NCI-H524 treated with DMSO at 0.1 percent for 48 hours (cell line): ENCODE measurements at places on chromosomes 16 and 17.

- DNase-seq: no peak
Observed at GRCh38 chr17:9306086-9306485, 269.5 kb downstream of the STX8 start.

- no peak for DNase-seq
Observed at GRCh38 chr16:80691111-80691741, 113.2 kb downstream of the CDYL2 start.

DNA sequence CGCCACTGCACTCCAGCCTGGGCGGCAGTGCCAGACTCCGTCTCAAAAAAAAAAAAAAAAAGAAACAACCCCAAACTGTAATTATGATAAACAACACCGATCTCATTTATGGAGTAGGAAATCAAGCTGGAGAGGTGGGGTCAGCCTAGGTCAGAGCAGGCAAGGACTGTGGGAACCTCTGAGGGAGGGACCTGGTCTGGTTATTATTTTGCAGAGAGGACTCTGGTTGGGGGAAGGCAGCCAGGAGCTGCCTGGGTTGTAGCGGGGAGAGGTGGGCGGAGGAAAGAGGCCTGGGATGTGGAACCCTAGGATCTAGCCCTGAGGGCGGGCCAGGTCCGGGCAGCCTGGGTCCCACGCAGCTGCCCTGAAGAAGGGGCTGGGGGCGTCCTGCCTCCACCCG lies 10.9 kb upstream of the HS3ST6 start:
- DNase-seq: no peak

- no peak for DNase-seq
Observed at GRCh38 chr16:80664786-80665185, 124.0 kb downstream of the DYNLRB2 start.

DNA sequence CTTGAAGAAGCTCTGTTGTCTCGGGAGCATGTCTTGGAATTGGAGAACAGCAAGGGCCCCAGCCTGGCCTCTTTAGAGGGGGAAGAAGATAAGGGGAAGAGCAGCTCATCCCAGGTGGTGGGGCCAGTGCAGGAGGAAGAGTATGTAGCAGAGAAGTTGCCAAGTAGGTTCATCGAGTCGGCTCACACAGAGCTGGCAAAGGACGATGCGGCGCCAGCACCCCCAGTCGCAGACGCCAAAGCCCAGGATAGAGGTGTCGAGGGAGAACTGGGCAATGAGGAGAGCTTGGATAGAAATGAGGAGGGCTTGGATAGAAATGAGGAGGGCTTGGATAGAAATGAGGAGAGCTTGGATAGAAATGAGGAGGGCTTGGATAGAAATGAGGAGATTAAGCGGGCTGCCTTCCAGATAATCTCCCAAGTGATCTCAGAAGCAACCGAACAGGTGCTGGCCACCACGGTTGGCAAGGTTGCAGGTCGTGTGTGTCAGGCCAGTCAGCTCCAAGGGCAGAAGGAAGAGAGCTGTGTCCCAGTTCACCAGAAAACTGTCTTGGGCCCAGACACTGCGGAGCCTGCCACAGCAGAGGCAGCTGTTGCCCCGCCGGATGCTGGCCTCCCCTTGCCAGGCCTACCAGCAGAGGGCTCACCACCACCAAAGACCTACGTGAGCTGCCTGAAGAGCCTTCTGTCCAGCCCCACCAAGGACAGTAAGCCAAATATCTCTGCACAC lies 21.2 kb downstream of the AKAP1 start:
- DNase-seq: peak; percentile 58

DNA sequence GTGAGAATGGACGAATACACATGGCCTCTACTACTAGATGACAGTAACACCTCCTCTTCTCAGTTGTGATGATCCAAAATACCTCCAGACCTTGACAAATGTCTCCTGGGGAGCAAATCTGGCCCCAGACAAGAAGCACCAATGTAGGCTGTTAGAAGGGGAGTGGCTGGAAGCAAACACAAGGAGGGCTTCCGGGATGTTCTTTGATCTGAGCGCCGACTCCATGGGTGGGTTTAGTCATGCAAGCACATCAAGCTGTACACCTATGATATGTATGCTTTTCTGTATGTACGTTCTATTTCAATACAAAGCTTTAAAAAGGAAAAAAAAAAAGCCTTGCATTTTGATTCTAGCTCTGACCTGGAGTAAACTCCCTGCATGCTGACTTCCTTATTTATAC lies 61.4 kb downstream of the ARHGAP17 start:
- DNase-seq: no peak

- DNase-seq: no peak
Observed at GRCh38 chr17:70127221-70127873, 42.0 kb upstream of the KCNJ2 start.

DNA sequence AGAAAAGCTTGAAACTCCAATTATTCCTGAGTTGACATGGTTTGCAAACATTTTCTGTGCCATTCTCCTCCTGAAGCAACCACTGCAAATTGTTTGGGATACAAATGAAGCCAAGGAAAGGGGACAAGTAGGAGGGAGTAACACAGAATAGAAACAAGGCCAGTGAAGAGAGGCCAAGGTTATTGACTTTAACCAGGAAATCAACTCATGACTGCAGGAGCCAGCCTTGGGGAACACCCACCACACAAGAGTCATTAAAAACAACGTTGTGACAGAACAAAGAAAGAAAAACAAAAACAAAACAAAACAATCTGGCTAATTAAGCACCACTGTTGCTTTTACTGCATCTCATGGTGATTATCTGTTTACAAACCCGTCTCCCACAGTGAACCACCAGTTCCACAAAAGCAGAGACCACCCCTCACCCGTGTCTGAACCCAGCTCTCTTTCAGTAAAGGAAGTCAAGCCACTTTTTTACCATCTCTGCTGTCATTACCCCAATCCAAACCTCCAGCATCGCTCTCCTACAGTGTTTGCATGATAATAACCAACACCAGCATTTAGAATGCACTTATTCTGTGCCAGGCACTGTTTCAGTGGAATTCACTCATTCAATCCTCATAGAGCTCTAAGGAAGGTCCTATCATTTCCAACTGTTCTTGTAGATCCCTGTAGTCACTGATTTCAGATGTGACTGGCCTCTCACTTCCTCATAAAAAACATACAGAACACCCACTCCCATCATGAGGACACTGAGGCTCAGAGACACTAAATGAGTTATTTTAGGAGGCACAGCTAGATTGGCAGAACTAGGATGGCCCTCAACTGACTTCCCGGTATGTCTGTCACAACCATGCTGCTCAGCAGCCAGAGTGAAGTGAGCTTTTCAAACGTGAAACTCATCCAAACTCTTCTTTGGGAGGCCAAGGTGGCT lies 2.0 kb downstream of the ZDHHC1 start:
- no peak for DNase-seq

- DNase-seq: no peak
Observed at GRCh38 chr16:47109361-47109760, 34.4 kb downstream of the NETO2 start.

DNA sequence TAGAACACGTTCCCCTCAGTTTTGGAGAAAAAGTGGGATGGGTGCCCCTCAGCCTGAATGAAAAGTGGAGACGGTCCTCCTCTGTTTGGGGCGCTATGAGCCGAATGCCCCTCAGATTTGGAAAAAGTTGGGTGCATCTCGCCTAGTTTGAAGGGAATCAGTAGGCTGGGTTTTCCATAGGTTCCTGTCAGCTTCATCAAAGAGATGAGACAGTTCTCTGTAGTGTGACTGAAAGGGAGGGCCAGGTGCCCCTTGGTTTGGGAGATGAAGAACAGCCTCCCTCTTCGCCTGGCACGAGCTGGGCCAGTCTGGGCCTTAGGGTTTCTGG lies 742 bp upstream of the SLC9A5 start:
- DNase-seq: no peak

DNA sequence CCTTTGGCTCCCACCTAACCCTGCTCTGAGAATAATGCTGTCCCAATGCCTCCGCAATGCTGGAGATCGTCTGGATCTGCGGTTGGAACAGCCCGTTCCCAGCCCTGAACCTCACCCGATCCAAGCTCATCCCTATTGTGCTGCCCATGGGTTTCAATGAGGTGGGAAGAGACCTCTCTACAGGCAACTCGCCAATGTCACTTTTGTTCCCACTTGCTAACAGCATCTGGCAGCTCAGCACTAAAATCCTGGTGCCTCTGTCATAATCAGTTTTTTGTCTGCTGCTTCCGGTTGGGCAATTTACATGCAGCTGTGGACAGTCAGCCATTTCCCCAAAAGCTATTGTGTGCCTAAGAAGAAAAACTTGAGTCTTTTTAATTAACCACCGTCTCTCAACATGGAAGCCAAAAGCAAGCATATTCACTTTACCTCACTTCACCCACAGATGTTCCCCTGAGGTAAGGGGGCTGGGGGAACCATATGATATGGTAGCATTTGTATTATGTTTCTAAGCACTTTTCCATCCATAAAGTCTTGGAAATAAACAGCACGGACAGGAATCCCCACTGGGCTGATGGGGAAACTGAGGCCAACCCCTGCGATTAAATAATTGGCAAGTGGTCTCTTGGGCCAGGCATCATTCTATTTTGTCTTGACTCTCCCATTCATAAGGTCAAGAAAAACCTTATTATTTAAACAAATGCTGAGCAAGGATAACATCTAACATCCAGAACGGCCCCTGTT lies 159.2 kb upstream of the CDH5 start:
- DNase-seq: no peak

GRCh38 chr17:44333371-44333770 lies 8.7 kb upstream of the SLC25A39 start:
- DNase-seq: no peak

DNA sequence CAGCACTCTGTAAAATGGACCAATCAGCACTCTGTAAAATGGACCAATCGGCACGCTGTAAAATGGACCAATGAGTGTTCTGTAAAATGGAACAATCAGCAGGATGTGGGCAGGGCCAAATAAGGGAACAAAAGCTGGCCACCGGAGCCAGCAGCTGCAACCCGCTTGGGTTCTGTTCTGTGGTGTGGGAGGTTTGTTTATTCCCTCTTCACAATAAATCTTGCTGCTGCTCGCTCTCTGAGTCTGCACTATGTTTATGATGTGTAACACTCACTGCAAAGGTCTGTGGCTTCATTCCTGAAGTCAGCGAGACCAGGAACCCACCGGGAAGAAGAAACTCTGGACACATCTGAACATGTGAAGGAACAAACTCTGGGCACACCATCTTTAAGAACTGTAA lies 20.5 kb downstream of the TMEM100 start:
- no peak for DNase-seq

DNA sequence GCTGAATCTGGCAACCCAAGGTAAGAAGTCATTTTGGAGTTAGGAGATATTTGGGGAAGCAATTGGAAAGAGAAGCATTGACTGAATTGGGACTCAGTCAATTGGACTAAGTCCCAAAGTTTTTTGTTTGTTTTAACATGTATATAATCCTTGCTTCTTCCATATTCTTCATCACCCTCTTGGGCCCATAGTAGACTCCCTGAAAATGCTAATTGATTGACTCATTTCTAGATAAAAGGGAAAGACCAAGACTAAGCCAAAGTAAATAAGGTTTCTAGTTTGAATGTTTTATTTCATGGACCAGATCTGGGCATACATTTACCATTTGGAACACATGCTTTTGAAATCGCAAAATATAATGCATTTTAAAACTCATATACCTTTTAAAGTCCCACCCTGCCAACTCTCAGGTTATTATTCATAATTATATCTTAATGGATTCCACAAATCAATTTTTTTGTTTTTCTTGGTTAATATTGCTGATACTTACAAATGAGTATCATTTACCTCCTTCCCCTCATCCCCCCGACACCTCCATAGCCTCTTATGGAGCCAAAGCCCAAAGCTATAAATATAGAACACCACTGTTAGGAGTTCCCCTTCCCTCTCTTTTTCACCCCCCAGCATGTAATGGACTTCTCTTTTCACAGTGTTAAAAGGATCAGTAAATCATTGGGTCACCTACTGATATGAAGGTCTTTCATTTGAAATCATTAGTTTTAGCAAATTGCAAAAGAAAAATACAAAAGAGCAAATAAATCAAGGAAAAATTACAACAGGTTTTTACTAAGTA lies 674.0 kb upstream of the SOX9 start:
- no peak for DNase-seq

DNA sequence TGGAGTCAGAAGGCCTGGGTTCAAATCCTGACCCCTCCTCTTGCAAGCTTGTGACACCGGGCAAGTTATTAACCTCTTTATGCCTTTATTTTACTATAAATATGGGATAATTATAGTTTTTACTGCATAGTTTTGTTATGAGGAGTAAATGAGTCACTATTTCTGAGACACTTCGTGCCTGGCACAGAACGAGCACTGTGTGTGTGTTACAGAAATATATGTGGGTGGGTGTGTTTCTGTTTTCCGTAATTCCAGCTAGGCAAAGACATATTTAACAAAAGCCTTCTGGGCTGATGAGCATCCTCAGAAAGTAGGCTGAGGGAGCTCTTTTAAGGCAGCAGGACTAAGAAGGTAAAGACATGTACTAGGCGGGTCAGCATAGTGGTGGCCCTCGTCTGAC lies 417.9 kb downstream of the MAF start:
- no peak for DNase-seq

GRCh38 chr16:35188288-35189155 lies 1729.1 kb downstream of the TP53TG3F start:
- no peak for DNase-seq

DNA sequence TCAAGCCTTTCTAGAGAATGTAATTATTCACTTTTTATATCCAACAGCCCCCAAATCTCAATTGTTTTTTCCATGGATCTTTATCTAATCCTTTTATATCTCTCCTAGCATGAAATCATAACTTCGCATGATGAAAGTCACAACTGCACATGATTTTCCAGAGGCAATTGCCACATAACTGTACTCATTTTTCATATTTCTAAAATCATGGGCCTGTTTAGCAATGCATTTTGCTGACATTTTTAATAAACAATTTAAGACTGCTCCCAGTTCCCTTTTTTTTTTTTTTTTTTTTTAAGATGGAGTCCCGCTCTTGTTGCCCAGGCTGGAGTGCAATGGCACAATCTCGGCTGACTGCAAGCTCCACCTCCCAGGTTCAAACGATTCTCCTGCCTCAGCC lies 83.5 kb downstream of the VMP1 start:
- no peak for DNase-seq

GRCh38 chr17:36590082-36590481 lies 1.6 kb upstream of the DHRS11 start:
- DNase-seq: no peak

- DNase-seq: no peak
Observed at GRCh38 chr16:35196313-35196712, 1736.9 kb downstream of the TP53TG3F start.

DNA sequence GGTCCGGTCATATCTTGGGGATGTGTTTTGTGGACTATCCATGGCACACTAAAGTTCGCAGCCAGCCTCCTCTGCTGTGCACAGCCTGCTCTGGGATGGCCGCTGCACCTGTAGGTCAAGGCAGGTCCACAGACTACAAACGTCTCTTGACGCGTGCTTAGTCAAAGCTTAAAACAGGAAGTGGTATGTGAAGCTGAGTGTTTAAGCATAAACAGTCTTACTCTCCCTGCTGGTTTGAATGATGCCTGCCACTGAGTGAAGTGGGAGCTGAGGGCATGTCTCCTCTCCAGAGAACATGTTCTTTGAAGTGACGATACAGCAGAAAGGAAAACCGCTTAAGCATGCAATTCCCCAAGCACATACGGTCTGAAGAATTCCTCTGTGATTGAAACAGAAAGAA lies 365.6 kb downstream of the SLC39A11 start:
- DNase-seq: no peak
